Hindlimb muscle (tissue), 1 donor: ENCODE measurements at places on chromosomes 5 and 9.

DNA sequence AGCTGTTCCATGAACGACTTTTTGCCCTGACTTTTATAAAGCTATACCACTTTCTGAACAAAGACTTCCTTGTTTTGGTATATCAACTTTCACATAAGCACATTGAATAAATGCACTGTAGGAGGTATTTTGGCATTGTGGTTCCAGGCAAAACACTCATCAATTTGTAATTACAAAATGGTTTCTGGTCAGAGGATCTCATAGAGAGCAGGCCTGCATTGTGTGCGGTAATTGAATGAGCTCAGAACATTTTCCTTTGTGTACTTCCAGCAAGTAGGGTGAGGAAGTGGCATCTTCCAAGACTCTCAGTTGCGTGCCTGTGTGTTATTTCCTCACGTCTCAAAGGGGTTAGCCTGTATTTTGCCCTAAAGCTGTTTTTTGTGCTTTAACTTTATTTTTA is 89.2 kb downstream of the PDE6A start:
- DNase-seq = no peak

DNA sequence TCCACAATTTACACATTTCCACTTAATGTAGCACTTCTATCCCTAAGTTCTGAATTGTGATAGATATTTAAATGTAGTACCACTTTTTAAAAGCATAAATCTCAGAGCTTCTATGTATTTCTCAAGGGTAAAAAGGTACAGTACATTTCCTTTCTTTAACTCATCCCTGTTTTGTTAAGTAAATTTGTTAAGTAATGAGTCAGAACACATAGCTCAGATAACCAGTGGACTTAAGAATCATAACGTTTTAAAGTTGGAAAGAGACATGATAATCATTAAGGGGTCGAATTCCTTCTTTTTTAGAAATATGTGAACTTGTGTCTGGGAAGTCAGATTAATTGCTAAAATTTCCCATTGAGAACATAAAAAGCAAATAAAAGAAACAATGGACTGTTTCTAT is 810.2 kb upstream of the NUDT12 start:
- no peak for DNase-seq

DNA sequence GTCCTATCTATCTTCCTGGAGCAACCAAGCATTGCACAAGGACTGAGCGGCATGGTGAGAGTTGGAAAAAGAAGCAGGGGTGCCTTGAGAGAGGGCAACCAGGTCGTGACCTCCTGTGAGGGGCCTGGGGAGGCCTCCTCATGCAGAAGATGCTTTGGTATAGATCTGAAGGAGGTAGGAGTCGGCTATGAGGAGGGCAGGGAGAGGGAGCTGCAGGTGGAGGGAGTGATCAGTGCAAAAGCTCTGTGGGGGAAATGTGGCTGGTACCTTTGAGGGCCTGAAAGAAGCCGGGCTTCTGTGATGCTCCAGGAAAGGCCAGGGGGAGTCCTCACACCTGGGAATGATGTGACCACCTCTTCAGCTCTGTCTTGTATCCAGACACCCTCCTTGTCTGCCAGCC is 3.6 kb upstream of the SLC25A48 start:
- no peak for DNase-seq

- no peak for DNase-seq
Observed at GRCh38 chr9:127942216-127943010, 4.8 kb upstream of the DPM2 start.

DNA sequence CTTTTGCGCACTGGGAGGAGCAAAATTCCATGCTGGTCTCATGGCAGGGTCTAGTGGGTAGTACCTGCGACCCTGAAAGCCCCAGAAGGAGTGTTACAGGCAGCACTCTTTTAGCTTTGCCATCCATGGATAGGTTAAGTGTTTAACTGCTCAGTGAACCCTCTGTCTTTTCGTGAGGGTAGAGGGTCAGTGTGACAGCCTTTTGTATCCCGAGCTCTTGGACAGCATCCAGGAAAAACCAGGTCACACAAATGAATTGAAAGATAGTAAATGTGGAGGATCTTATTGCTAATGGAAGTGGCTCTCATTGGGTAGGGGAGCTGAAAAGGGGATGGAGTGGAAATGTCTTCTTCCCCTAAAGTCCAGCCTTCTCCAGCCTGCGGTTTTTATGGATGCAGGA is 57.8 kb upstream of the CCDC112 start:
- no peak for DNase-seq

DNA sequence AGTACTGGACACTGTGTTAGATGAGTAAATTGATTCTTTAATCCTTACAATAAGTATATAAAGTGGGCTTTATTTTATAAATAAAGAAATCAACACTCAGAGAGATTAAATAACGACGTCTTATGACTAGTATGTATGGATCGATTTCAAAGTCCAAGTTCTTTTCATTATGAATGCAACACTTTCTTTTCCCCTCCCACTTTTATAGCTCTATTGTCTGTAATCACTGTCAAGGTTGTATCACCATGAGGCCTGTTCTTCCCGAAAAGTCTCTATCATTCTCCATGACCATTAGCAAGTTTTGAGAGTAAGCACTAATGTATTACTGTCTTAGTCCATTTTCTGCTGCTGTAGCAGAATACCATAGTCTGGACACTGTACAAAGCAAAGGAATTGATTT is 228.4 kb downstream of the TLR4 start:
- DNase-seq = no peak

- no peak for DNase-seq
Observed at GRCh38 chr5:125033602-125034001, 287.2 kb upstream of the ZNF608 start.

GRCh38 chr5:173629628-173630027 is 13.2 kb upstream of the BOD1 start:
- no peak for DNase-seq

DNA sequence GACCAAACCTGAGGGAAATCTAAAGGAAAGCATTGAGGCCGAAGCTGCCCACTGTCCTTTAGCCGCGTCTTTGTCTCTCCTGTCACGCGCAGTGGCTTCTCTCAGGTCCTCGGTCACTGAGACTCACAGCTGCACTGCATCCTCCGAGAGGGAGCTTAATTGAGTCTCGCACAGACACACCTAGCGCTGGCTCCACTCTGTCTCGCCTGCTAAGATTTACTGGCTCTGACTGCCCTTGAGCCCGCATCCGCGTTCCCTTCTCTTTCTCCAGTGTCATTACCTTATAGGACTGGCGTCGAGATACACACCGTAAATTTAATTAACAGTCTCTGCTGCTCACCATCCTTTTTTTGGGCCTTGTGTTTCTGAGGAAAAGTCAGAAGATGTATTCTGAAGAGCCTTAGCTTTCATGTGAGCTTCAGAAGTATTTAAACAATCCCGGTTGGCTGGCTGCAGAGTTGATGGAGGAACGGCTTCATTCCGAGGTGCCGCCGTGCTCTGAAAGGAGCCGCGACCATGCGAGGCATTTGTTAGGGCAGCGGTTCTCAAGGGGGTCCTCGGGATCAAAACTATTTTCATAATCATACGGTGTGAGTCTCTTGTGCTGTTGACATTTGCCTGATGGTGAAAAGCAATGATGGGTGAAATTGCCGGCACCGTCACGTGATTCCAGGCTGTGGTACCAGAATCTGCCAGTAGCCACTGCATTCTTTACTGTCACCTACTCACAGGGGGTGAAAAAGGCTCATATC is 58.3 kb downstream of the GPR107 start:
- no peak for DNase-seq

DNA sequence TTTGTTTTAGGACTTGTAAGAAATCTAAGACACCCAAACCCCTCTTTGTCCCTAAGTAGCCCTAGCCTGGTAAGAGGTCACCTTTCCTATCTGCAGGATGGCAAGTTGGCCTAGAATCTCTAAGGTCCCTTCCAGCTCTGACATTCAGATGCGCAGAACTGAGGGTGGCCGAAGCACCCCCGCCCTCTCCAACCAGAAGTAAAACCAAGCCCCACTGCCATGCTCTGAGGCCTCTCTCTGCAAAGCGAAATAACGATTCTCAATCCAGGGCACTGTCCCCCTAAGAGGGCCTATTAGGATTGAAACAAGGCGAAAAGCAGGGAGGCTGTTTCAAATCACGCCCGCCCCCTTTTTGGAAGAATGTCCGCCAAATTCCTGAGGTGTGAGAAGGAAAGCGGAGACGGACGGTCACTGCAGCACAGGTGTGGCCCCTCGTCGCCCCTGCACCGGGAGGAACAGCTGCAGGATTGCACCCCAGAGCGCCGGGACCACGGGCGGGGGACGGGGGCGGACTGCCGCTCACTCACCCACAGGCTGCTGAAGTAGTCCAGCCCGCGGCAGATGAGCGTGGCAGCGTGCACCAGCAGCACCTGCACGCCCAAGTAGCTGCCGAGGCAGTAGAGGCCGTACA is 824 bp downstream of the TMEM245 start:
- DNase-seq = no peak

DNA sequence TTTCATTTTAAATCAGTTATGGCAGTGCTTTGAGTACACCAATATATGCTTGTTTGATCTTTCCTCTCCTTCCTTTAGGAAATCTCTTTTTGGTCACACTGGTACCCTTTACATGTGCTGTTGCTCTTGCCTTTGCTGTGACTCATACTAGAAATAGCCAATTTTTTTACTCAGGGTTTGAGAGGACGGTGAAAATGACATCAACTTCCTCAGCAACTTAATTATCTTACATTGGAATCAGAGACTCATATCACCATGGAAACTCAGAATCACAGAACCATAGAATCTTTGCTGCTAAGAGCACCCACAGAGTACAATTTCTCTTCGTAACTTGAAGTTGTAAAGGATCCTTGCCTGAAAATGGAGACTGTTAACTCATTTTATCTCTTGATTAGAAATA is 13.8 kb upstream of the ZNF300 start:
- DNase-seq = no peak

GRCh38 chr5:121503111-121503840 is 348.4 kb upstream of the FTMT start:
- DNase-seq = no peak

GRCh38 chr5:133773247-133774202 is 161.2 kb upstream of the FSTL4 start:
- DNase-seq = no peak

- no peak for DNase-seq
Observed at GRCh38 chr5:114948986-114949621, 220.6 kb downstream of the TRIM36 start.

DNA sequence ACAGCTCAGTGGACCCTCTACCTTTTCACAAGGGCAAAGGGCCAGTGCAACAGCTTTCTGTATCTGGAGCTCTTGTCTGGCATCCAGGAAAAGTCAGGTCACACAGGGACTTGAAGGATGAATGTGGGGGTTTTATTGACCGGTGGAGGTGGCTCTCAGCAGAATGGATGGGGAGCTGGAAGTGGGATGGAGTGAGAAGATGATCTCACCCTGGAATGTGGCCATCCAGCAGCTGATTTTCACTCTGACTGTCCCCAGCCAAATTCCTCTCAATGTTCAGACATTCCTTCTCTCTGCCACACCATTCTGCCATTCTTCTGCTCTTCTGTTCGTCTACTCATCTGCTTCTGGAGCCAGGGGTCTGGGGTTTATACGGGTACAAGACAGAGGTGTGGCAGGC is 1119.9 kb downstream of the TAF11L14 start:
- no peak for DNase-seq

- DNase-seq = no peak
Observed at GRCh38 chr5:113169720-113170119, 193.1 kb downstream of the DCP2 start.

DNA sequence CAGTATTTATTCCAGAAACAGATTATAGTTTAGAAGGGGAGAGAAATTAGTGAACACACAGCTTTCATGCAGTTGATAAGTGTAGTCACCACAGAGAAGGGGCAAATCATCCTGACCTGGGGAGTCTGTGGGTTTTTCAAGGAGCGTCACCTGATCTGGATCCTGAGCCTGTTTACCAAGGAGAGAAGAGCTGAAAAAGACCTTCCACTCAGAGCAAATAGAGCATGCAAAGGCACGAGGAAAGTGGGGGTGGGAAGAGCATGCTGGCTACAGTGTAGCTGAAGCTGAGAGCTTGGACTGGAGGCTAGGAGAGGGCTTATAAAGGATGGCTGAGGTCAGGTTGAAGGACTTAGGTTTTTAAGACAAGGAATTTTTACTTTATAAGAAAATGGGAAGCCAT is 30.4 kb downstream of the ACO1 start:
- DNase-seq = no peak

DNA sequence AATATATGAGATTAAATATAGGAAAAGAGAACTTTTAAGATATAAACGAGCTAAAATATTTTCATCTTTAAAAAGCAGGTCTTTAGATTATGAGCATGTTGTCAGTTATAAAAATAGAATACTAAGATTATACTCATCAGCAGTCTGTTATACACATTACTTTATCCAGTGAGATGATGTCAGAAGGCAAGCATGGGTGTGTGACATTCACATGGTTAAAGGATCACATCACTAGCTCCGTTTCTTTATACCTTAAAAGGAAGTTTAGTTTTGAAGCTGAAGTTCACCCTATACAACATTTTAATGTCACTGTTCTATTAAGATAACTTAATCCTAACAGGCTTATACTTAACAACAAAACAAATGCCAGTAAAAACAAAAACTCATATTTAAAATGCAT is 59.6 kb downstream of the RICTOR start:
- DNase-seq = no peak
